Activated CD4-positive, alpha-beta T cell treated with anti-CD3 and anti-CD28 coated beads for 24 hours (primary cell): ENCODE measurements at places on chromosomes 5 and 9.

- DNase-seq, result no peak
Observed at GRCh38 chr9:82369251-82369945, 380.8 kb downstream of the SPATA31D1 start.

DNA sequence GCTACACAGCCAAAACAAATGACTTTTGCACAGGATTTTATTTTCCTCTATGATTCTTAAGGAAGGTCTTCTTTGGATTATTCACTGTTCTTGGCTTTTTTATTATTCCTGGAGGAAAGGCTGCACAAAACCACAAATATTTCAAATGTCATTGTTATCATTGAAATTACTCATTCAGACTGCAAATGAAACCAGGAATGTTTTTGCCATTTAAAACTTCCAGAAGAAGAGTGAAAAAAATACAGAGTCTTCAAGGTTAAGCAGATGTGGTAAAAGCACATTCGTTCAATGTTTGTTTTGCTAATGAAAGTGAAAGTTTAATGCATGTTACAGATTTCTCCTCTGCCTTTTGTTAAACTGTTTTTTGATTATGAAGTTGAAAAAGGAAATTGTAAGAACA is 238.2 kb downstream of the TLE4 start:
- no peak for DNase-seq

- DNase-seq, result no peak
Observed at GRCh38 chr9:93902780-93903655, 52.1 kb downstream of the BARX1 start.

DNA sequence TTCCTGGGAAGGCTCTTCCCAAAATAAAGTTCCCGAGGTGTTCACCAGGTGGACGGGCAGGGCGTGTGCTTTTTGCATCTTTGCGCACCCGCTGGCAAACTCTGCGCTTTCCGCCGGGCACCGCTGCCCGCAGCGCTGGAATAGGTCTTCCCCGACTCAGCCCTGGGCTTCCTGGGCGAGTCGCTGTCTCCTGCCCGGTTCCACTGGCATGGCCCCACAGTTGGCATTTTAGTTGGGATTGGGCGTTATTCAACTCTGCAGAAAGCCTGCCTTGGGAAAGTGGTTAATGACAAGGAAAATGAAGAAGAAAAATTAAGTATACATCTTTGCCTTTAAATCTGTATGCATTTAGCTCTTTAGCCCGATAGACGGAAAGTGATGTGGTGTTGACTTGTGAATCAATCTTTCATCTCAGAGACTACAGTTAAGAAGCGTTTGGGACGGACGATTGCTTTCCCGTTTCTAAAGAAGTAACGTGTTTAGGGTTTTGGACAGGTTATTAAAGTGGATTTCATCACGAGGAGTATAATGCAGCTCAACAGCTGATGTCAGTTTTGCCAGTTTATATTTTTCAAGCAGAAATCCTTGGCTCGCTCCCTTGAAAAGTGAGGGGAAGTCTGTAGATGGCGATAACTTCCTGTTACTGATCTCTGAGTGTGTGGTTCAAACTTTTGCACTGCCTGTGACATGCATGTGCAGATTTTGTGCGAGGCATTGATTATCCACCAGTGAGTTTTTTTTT is 946 bp downstream of the ADCY2 start:
- DNase-seq, result no peak

GRCh38 chr9:128144239-128145181 is 4.7 kb upstream of the LCN2 start:
- DNase-seq, result no peak

- DNase-seq, result no peak
Observed at GRCh38 chr5:112210430-112211005, 208.6 kb downstream of the EPB41L4A start.

DNA sequence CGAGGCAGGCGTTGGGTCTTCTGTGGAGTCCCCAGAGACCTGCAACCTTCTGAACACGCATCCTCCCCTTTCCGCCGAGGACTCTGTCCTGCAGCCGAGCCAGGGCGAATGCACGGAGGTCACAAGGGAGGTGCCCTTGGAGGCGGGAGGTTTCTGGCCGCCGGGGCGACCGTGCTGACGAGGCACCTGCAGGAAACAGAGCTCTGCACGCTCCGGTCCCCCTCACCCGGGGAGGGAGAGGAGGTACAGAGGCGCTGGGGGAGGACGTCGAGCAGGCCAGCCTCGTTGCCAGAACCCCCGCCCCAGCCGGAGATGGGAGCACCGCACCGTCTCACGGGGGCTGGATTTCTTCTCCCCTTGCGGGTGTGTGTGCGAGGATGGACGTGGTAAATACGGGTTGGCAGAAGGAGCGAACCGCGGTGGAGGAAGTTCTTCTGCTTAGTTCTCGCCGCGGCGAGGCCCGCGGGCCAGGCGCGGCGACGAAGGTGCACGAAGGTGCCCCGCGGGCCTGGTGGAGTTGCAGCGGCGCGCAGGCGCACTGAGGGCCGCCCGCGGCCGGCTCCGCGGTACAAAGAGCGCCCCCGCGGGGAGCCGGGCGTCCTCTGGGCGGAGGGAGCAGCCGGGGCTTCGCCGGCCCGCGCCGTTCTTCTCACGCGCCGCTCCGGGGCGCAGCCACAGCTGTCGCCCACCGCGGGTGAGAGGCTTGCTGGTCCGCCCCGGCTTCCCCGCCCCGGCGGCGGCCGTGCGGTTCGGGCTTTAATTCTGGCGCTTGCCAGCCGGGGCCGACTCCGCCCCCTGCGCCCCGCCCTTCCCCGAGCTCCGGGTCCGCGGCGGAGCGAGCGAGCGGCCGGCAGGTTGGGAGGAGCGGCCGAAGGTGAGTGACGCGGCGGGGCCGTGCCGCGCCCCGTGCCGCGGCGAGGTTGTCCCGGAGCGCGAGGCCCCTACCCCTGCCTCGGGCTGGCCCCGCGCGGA is 289.5 kb downstream of the DOCK8 start:
- DNase-seq, result peak; percentile 46

GRCh38 chr5:154397652-154398406 is 48.0 kb upstream of the SAP30L start:
- no peak for DNase-seq

DNA sequence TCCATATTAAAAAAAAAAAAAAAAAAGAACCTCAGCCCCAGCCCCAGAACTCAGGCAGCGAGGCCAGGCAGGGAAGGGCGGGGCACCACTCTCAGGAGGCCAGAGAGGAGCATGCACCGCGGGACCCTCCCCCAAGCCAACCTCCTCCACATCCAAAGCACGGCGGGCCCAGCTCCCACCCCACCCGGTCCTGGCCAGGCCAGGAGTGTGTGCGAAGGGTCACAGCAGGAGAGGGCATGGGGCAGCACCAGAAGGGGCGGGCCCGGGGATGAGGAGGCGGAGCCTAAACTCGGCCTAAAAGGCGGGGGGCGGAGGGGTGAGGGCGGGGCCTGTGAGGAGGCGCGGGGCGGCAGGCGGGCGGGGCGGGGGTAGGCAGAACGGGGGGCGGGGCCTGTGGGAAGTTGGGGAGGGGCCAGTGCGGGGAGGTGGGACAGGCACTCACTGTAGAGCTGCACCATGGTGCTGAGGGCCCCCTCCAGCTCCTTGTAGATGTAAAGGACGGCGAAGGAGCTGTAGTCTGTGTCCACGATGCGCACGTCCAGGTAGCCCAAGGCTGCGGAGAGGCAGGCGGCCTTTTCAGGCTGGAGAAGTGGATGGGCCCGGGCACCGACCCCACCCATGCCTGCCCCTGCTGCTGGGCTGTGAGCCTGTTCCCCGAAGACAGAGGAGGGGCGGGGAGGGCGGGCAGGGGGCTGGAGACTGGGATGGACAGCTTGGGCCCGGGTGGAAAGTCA is 1.2 kb downstream of the LCN15 start:
- DNase-seq, result peak; percentile 40

DNA sequence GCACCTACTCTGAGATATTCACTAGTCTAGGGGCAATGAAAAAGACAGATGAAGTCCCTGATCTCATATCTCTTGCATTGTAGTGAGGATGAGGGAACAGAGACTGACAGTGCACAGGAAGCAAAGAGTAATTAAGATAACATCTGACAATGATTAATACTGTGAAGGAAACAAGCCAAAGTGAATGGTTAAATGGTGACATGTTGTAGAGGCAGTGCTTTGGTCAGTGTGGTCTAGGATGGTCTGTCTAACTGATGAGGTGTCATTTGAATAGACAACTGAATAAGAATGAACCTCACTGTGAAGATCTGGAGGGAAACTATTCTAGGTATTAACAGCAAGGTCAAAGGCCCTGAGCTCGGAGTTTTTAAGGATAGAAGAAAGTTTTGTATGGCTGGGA is 333.3 kb upstream of the GRIA1 start:
- DNase-seq, result no peak

DNA sequence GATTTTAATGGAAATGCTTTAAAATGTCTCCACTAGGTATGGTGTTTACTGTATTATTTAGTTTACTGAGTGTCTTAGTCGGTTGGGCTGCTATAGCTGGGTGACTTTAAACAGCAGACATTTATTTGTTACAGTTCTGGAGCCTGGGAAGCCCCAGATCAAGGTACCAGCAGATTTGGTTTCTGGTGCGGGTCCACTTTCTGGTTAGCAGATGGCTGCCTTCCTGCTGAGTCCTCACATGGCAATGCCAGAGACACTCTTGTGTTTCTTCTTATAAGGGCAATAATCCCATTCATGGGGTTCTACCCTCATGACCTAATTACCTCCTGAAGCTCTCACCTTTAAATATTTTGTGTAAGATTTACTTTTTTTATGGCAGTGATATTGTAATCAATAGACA is 715 bp upstream of the OR1J4 start:
- no peak for DNase-seq

- DNase-seq, result no peak
Observed at GRCh38 chr9:124960409-124960752, 19.5 kb upstream of the GOLGA1 start.

- DNase-seq, result no peak
Observed at GRCh38 chr5:168360521-168361285, 69.3 kb downstream of the WWC1 start.

DNA sequence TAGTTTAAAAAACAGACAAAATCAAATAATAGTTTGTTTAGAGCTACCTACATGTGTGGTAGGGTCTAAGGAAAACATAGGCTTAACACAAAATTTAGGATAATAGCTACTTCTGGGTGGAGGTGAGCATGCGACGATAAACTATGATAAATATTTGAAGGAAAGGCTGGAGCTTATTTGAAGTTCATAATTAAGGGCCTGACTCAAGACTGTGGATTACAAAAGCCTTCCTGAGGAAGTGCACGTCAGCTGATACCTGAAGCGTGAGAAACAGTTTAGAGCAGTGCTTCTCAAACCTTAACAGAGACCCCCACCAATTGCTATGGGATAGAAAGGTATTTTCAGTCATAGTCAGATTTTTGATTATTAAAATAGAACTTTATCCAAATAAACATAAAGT is 20.4 kb upstream of the UBLCP1 start:
- DNase-seq, result no peak

DNA sequence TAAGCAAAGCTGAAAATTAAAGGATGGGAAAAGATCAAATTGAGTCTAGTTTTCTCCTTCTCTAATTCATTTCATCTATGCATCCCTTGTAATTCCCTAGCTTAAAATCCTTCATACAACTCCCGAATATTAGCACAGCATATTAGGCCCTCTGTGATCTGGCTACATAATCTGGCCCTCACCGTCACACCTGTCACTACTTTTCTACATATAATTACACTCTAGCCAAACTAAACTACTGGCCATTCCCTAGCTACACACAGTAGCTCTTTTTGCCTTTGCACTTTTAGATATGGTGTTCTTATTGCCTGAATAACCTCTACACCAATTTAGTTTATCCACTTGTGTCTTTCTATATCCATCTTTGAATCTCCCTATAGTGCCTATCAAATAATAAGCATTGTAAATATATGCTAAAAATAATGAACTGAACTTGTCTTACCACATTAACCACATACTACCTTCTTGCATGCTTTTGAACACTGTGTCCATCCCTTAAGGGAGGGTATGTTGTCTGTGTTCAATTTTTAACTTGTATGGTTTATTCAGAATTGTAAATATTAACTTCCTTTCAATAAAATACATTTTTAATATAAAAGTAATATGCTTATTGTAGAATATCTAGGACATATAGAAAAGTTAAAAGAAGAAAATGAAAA is 15.9 kb downstream of the RANBP6 start:
- DNase-seq, result no peak

DNA sequence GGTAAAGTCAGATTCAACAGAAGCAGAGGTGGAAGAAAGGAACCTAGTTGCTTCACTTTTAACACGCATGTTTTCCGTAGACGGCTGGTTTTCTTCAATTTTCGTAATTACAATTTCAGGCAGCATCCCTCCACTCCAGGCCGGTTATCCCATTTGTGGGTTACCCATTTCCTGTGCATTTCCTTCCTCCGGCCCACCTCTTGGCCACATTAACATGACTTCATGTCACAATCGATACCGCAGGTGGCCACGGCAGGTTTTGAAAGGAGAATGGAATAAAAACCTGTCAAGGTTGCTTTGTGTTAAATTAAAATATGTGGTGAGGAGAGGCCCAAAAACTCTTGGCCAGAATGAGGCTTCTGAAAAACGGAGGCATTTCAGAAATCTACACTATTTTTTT is 130.2 kb downstream of the PCSK5 start:
- no peak for DNase-seq

GRCh38 chr5:159560088-159560487 is 229.8 kb upstream of the IL12B start:
- no peak for DNase-seq

DNA sequence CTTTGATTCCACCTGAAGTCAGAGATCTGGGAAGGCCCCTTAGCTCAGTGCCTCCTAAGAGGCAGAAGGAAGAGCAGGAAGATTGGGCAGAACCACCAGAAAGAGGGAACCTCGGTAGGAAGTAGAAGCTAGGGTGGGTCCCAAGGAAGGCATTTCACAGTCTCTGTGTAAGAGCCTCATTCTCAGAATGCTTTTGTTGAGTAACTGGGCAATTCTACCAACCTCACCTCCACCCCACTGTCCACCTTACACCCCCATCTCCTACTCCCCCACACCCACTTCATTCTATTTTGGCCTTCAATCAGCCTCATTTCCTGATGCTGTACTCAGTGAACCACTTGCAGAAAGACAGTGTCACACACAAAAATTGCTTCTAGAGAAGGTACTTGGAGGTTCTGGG is 3.5 kb downstream of the HBEGF start:
- no peak for DNase-seq

GRCh38 chr9:135512241-135512603 is 9.0 kb upstream of the LCN1 start:
- DNase-seq, result no peak

DNA sequence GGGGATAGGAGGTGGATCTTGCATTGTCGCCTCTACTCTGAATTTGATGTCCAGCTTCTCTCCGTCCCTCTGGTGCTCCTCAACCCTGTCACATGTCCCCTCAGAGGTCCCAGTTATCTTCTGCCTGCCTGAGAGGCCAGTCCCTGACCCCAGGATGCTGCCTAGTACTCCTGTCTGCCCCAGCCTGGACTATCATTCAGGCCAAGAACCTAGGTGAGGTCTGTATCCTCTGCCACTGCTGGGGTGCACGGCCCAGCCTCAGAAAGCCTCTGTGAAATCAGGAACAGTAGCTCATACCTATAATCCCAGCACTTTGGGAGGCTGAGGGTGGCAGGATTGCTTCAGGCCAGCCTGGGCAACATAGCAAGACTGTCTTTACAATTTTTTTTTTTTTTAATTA is 8.6 kb downstream of the SPINK4 start:
- no peak for DNase-seq

- no peak for DNase-seq
Observed at GRCh38 chr5:167633931-167634341, 657.5 kb upstream of the WWC1 start.

GRCh38 chr5:140555747-140556312 is 1.4 kb downstream of the SRA1 start:
- no peak for DNase-seq
